ENCODE measurements at places on chromosomes 2 and 18.

- DNase-seq: no peak
Observed at GRCh38 chr18:74896390-74896991, 298.8 kb downstream of the ZNF407 start.

GRCh38 chr18:33123862-33124518, 316.5 kb downstream of the CCDC178 start:
- DNase-seq: no peak

- DNase-seq: peak; percentile 60
Observed at GRCh38 chr2:85826990-85827878, 61.6 kb downstream of the ST3GAL5 start.

DNA sequence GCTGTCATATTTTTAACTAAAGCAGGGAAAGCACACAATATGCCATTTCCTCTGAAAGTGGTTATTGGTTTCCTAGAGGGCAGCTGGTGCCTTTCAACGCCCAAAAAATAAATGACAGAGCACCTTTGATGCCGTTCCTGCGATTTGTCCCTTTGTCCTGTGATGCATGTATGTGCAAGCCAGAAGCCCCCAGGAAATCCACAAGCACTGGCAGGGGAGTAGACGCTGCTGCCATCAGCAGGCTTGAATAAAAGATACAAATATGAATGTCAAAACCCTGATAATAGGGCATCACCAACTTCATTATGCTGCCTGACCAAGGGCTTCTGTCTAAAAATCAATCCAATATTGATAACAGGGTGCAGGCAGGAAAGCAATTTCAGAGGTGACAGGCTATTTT, 246.1 kb downstream of the FBXO15 start:
- DNase-seq: no peak

- peak; percentile 78 for DNase-seq
Observed at GRCh38 chr2:219497495-219498279, 1.0 kb upstream of the GMPPA start.

GRCh38 chr2:232434563-232435374, 21.2 kb upstream of the ALPI start:
- DNase-seq: no peak

DNA sequence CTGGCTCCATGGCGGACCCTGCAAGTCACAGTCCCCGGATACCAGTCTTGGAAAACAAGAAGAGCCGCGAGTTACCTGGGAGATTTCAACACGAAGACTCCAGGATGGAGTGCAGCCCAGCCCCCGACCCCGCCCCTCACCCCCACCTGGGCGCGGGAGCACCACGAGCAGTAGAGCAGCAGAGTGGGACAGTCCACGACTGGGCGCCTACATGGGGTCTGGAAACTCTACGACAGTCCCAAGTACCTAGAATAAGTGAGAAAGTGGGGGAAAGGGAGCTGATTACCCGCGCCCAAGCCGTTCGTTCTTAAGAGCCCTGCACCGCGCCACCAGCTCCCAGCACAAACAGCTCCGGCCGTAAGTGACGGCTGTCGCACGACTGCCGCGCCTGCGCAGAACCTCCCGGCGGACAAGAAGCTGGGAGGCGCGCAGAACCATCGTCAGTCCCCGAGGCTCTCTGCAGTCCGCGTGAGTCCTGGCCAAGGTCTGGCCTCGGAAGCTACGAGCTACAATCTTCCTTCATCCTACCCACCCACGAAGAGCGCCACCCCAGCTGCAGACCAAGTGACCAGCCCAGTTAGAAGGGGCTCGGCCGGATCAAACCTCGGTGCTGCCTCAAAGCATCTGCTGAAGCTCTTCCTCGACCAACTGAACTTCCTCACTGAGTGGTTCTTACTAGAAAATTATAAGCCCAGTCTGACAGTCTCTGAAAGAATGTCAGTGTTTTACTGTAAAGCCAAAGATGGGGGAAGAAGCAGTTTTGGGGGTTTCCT, at the start of gene DPY30:
TSS of gene DPY30 (minus strand) at position 359 of the 773 bp plus-strand sequence. CDS start at position 10, 349 bp downstream.
- peak; percentile 46 for DNase-seq

DNA sequence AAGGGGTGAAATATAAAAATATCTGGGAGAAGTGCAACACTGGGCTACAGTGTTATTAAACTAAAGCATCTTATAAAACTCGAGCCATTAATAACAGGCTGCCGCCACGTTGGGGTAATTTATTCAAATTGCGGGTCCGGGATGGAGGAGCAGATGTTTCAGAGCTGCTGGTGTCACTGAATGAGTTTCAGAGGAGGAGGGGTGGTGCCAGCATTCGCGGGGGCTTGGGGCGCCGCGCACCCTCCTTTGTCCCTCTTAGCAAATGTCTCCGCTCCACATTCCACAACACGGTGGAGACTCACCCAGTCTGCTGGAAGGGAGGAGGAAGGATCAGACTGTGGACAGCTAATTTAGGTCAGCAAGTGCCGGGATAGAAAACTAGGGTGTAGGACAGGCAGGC, 260.5 kb downstream of the CELF4 start:
- no peak for DNase-seq

GRCh38 chr18:33839452-33840211, 261.6 kb downstream of the ASXL3 start:
- no peak for DNase-seq

- no peak for DNase-seq
Observed at GRCh38 chr2:238159071-238159539, 335 bp downstream of the ERFE start.

- no peak for DNase-seq
Observed at GRCh38 chr2:13543550-13543949, 826.8 kb downstream of the TRIB2 start.

DNA sequence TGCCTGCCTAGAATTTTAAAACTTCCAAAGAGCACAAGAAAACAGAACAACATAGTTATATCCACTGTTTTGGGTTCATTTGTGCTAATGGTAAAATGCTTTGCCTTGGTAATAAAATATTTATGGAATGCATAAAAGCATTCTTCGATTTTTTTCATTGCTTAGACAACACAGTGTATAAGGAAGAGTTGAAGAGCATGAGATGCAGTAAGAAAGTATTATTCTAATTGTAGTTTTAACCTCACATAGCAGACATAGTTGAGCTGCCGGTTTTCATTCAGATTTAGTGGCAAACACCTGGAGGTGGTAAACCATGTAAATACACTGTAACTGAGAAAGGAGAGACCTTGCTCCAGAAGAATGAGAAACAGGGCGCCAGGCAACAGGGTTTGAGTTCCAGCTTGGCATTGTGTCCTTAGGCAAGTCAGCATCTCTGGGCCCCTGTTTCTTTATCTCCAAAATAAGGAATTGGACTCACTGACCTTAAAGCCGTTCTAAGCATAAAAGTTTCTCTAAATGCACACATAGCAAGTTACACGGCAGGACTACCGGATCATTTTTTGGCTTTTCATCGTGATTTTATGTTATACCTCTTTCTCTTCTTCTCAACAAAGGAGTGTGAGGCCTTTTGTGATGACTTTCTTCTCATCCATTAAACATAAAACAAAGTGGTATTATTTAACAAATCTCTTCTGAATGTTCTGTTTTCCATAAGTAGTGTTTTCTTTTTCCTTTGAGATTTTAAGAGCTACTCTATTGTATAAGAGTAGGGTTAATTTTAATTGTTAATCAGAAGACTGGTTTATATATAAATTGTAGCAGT, 7.9 kb downstream of the UGP2 start:
- no peak for DNase-seq

DNA sequence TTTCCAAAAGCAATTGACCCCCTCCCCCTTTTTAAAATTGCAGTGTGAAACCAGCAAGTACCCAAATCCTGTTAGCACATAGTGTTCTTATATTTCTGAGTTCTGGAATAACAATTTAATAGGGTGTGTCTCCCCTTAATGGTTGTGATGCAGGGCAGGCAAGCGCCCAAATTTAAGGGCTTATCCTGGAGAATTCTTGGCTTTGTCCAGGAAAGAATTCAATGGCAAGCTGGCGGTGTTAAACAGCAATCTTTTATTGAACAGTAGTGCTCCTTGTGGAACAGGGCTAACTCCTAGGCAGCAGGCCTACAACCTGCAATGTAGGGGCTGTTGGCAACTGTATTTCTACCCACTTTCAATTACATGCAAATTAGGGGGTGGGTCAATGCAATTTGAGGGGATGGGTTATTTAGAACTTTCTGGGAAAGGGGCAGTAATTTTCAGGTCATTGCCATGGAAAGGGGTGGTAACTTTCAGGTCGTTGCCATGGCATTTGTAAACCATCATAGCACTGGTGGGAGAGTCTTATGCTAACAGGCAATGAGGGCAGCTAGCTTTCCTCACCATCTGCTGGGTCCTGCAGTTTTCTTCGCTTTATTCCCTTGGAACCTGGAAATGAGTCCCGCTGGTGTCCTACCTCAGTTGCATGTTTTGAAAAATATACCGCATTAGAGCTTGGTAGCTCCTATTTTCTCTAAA, 149.0 kb upstream of the KCTD1 start:
- no peak for DNase-seq

DNA sequence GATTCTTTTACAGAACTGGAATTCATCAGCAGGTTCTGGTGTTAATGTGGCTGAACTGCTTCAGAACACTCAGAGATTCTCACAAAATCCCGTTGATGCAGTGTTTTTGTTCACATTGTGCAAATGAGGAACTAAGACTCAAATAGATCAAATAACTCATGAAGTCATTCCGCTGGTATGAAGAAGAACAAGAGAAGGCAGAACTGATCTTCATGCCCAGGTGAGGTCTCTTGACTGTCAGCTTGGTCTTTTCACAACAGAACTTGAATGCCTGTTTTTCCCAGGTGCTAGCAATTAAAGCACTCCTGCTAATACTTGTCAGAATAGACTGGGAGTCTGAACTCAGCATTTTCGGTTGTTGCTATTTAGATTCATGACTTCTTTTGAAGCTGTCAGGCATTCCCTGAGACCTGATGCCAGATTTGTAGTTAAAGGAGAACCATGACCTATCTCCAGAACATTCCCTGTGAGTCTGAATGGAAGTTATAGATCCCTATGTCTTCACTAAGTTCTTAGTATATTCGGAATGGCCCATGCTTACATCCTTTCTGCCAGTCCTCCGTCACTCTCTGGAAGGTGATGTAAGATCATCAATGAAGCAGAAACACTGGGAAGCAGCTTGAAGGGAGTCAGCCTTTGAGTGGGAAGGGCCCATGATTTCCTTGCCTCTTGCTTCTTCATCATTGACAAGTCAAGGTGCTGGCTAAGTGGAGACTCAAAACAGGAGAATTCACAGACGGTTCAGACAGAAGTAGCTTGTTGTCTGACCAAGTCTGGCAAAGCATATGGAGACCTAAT, 155.7 kb downstream of the MTCL1 start:
- DNase-seq: no peak

- no peak for DNase-seq
Observed at GRCh38 chr2:150909090-150909489, 352.6 kb downstream of the RBM43 start.

DNA sequence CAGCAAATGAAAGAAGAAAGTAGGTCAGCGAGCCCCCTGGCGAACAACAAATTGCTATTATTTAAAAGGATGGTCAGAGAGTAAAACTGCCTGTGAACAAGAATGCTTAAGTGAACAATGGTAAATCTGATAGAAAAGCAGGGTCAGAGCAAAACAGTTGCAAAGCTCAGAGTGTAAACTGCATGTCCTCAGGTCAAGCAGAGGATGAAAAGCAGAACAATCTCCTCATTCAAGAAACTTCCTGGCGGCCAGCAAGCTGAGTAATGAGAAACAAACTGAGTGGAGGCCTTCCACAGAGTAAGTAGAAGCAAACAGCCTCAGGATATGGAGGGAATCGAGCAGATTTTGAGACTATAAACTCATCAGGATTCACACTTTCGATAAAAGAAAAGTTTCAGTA, 117.9 kb downstream of the PPP1R1C start:
- DNase-seq: no peak

DNA sequence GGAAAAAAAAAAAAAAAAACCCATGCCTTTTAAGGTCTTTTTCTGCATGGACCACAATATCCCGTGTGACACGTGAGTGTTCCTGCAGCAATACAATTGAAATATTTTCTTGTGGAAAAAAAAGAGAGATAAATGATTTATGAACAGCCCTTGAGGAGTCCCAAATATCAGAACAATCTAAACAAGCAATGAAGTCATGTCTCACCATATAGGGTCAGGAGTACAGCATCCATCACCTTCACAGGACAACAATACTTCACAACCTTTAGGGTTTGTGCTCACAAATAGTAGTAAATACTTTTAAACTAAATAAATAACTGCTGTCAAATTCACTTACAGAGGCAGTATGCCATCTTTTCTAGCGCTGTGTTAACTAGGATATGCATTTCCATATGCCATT, 87.9 kb downstream of the ZEB2 start:
- no peak for DNase-seq
